ENCODE measurements at places on chromosomes 7 and 10. TPM values are rescaled to one million over a fixed set of nuclear protein-coding genes. Genes with fewer than 3 reads are reported as not detected.

- DNase-seq: no peak
Observed at GRCh38 chr7:47318395-47319182, 263.3 kb downstream of the TNS3 start.

GRCh38 chr10:103181244-103181643 is 11.8 kb downstream of the NT5C2 start:
- no peak for DNase-seq

DNA sequence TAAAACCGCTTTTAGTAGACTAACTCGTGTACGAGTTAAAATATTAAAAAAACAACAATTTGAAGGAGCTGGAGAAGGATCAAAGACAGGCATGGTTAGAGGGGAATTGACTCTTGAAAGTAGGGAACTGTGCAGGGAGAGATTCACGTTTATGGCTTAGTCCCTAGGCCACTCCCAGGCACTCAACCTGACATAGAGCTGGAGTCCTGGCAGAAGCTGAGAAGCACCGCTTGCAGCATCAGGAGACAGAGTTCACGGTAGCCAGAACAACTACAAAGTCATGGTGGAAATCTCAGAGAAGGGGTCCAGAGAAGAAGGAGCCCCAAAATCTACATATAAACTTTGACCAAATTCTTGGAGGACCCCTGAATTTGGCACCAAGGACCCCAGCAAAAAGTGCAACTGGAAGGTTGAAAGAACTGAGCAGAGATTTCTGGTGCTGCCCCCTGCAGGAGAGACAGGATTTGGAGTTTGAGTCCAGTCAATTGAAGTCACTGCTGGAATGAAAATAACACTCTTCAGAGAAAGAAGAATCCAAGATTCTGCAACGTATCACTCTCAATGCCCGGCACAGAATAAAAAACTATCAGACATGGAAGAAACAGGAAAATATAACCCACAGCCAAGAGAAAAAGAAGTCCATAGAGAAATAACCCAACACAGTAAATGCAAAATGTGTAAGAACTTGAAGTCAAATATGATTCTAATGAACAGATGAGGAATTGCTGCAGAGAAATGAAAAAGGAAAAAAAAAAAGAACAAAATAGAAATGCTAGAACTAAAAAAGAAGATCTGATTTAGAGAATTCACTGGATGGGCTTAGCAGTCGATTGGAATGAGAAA is 493.3 kb upstream of the PODXL start:
- DNase-seq: peak; percentile 21

The CYP2C19 gene
- total RNA-seq: not detected
